Bone marrow (tissue), 2 donors: ENCODE measurements at places on chromosomes 11 and 22.

DNA sequence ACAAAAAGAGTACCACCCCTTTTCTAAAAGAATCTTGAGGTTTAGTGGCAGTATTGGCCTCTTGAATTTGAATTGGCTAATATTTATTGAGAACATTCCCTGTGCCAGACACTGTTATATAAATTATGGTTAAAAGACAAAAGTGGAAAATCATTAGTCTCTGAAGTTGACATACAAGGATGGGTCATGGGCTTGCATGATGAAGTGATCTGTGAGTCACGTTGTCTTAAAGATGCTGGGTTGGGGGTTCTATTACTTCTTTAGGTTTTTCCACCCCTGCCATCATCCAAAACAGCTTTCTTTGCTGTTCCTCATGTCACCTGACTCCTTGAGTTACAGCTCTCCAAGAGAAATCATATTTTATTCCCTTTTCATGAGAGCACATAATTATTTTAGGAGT is 85.0 kb downstream of the CD44 start:
- no peak for DNase-seq

DNA sequence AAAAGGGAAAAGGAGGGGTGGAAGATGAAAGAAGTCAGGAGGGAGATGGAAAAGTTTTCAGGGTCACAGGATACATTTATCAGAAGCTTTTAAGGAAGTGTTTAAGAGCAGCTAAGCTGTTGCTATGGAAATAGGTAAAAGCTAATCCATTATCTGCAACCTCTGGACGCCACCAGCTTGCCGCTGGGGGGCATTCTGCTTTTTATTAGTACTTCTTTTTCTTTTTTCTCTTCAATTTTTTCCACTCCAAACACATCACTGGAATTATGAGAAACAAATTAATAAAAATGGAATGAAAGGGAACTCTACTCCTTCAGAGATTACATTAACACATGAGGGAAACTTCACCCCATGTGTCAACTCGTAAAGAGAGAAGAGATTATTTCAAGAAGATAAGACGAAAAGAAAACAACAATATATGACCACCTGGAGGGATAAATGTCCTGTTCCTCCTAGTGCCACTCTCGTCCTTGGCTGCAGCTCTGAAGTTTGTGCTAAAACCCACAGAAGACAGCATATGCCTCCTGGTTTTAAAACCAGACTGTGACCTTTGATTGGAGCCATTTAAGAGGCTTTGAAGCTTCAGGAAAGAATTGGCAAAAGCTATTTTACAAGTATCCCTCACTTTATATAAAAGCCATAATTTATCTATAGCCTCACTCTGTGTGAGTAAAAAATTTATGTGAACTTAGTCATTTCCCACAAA is 972.8 kb downstream of the OPCML start:
- no peak for DNase-seq

DNA sequence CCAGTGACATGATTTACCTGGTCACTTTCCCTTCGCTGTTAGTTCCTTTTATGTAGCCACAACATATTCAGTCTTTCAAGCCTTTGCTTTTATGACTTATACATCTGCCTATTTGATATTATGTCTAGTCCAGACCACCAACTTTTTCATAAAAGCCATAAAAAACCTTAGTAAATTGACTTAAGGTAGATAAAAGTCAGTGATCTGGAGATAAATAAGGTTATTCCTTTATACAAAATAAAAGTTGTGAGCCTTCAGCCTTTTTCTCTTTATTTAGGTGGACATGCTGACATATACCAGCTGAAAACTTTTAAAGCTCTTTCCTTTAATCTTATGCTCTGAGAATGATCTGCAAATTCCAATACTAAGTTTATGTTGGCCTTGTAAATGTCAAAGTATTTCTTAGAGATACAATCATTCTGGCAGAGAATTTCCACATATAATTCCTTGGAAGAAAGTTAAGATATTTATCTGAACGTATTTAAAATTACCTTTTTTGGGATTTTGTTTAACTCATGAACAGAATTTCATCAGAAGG is 690.4 kb upstream of the CHORDC1 start:
- DNase-seq, result no peak

GRCh38 chr11:122271137-122271536 is 155.1 kb upstream of the BLID start:
- DNase-seq, result no peak

GRCh38 chr11:46669711-46670139 is 30.7 kb downstream of the ARHGAP1 start:
- DNase-seq, result no peak

- DNase-seq, result no peak
Observed at GRCh38 chr22:19877626-19878339, 23.1 kb upstream of the GNB1L start.

DNA sequence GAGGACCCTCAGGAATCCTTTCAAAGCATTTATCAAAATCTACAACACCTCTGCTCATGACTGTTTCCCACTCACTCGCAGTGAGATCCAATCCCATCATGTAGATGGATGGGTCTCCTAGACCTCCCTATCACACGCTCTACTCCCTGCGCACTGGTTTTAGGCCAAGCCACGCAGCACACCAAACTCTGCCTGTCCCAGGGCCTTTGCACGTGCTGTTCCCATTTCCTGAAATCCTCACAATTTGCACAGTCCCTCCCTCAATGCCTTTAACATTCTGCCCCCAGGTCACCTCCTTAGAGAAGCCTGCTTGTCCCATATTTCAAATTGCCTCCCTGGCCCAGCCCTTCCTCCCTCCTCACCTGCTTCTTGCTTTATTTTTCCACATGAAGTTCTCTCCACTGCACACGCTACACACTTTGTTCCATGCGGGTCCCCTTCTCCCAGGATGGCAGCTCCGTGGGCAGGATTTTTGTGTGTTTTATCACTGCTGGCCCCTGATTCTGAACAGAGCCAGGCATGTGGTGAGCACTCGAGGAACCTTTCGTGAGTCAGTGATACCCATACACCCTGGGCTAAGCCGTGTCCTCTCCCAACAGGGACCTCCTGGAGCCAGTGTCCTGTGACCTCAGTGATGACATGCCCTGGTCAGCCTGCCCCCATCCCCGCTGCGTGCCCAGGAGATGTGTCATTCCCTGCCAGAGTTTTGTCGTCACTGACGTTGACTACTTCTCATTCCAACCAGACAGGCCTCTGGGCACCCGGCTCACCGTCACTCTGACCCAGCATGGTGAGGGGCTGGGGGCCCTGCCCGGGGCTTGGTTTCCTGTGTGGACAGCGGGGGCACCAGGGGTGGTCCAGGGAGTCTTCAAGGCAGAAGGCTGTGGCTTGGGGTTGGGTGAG is 12.2 kb downstream of the CSF2RB start:
- DNase-seq, result no peak

DNA sequence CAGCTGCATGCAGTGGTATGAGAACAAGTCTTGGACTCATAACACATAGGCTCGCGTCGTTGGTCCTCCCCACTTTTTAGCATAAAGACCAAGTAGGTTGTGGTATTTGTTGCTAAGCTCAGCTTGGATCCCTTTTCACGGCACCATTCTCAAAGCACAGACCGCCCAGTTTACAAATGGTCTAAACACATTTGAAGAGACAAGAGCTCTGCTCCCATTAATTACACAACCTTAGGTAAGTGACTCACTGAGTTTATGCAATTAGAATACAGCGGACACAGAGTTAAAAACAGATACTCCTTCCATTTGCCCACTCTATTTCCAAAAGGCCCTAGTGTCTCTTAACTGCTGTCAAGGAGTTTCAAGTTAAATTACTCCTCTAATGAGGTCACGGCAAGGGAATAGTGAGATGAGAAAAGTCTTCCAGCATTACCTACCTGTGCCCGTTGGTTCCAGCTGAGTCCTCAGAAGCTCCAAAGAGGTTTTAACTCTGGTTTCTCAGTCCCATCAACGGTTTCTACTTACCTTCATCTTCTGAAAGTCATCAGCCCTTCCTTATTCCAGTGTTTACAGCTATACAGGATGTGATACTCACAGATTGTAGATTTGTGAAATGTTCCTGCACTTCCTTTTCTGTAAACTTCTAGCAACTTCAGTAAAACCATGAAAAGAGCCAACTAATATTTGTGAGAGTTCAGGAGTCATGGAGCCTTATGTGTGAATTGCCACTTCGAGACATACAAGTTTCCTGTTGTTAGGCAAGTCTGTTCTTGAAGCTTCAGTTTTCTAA is at the start of gene MS4A6A:
MS4A6A (minus strand) TSS at position 543 of the 790 bp plus-strand sequence. CDS start 1,356 bp downstream, outside the sequence.
- DNase-seq, result no peak

DNA sequence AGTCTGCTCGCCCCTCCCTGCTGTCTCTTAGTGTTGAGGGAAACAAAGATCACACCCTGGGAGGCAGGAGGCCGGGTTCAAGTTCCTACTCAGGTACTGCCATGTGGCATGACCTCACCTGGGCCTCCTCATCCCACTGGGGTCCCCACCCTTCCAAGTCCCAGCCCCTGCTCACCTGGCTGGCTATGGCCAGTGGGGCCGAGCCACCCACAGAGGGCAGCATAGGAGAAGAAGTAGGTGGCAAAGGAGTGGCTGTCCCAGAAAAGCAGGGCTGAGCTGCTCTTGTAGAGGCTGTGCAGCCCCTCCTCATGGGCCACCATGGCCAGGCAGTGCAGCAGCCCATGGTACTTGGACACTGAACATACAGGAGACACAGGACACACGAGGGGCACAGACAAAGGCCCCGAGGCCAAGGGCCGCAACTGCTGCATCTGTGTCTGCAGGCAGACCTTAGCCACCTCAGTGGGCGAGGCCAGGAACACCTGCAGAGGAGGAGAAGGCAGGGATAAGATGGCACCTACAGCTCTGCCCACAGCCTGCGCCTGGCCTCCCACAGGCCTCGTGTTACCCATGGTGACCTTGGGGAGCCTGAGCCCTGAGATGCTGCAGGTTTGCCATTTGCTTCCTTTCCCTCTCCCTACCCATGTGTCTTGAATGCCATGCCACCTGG is 50.6 kb upstream of the MPEG1 start:
- DNase-seq, result no peak

DNA sequence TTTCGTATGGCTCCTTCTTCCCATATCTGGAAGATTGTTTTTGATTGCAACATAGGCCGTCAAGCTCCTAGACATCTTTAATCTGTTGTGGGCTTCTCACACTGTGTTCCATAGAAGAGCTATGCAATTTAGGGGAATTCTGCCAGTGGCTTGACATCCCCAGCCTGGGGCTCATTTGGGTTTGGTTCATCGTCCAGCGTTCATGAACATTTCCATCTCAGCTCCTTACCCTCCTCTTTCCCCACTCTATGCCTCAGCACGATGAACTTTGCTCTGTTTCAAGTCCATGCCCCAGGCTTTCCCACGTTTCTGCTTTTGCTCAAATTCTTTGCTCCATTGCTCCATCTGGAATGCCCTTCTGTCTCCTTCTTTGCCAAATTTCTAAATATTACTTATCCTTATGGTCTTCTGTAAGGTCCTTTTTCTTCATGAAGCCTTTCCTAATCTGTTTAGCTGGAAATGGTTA is 26.1 kb upstream of the CLMP start:
- no peak for DNase-seq

DNA sequence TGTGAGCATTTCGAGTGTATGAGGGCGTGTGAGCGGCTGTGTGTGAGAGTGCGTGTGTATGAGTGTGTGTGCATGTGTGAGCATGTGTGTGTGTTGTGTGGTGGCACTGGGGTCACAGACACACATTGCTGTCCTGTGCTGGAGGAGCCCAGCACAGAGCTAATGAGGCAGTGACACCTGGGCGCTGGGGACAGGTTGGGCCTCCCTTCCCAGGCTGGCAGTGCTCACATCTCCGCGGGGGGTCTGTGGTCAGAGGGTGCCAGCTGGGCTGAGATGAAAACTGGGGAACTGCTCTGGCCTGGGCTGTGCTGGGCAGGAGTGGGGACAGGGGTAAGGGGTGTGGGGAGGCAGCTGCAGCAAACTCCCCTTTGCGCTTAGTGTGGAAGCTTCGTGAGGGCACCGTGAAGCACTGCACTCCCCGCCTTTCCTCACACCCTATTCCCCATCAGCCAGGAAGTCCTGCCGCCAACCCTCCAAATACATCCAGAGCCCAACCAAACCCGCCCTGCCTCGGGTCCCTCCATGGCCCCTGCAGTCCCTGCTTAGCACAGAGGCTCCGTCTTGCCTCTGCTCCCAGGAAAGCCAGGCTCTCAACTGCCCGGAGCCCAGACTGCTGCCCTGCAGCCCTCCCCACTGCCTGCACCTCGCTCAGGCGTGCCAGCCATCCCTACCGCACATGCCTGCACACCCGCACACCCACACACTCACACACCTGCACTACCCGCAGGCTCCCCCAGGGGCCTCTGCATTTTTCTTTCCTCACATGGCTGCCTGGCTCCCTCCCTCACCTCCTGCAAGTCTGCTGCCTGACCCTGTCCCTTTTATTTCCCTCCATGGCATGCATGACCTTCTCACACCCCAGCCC is 62.0 kb upstream of the THY1 start:
- DNase-seq, result no peak

DNA sequence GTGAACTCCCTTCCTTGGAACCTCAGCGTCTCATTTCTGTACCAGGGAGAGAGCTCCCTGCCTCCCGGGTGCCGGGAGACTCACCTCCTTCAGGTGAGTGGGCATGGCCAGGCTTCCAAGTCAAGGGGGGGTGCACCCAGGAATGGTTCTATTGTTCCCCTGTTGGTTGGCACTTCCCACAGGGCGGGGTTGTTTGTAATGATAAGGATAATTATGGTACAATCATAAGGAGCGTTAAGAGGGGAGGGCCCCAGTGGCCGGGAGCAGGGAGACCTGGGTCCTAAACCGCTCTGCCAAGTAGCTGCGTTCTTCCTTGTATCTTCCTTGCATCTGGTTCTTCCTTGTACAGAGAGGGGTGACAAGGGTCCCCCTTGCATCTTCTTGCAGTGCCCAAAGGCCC is 79.1 kb downstream of the LRRC32 start:
- DNase-seq, result no peak

- DNase-seq, result no peak
Observed at GRCh38 chr11:57353036-57353435, 14.9 kb downstream of the P2RX3 start.

DNA sequence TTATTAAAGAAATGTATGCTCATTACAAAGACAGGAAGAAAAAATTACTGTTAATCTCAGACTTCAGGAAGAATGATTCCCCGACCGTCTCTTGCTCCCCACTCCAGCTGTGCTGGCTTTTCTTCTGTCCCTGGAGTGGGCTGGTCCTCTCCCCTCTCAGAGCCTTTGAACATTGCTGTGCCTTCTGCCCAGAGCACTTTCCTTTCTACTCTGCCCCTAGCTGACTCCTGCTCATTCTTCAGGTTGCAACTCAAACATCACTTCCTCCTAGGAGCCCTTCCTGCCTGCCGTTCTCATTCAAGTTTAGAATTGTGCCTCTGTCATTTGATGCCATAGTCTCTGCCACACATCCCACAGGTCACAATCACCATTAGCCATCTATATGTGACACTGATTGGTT is 329.5 kb downstream of the MIAT start:
- DNase-seq, result no peak

DNA sequence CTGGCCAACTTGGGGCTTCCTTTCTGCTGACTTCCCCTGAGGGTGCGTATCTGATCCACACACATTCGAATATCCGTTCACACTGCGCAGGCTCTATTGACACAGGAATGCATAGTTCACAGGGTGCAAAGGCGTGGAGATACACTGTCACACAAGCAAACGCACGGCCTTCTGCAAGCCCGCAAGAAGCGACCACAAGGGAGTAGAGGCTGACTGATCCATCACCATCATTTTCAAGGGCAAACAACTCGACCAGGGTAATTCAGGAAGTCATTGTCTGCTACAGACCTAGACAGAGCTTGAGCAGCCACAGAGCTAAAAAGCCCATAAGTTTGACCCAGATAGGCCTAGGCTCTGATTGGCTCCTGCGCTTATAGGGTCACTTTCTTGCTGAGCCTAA is 392.3 kb downstream of the MN1 start:
- no peak for DNase-seq
